ENCODE measurements at places on chromosomes 1 and 21.

- DNase-seq, result no peak
These were observed 3.9 kb downstream of the RNF220 start for GRCh38 chr1:44408632-44409602.

GRCh38 chr21:29135481-29135880, 5.0 kb downstream of the MAP3K7CL start:
- no peak for DNase-seq

DNA sequence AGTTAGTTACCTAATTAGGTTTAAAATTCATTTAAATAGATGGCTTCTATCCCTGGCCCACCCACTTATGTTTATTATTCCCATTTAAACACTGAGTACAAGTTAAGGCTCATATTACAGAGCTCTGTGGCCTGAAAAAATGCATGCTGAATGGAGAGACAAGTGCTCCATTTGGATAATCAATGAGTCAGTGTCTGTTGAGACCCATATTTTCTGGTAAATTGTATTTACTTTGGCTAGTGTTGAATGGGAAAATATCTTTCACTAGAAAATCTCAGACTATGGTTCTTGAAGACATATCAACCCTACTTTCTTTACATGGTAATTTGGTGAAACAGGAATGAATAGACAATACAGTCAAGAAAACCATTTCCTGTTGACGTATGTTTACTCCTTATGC, 356.0 kb downstream of the S1PR1 start:
- no peak for DNase-seq

GRCh38 chr1:64842224-64842623, 97.3 kb downstream of the RAVER2 start:
- DNase-seq, result no peak

DNA sequence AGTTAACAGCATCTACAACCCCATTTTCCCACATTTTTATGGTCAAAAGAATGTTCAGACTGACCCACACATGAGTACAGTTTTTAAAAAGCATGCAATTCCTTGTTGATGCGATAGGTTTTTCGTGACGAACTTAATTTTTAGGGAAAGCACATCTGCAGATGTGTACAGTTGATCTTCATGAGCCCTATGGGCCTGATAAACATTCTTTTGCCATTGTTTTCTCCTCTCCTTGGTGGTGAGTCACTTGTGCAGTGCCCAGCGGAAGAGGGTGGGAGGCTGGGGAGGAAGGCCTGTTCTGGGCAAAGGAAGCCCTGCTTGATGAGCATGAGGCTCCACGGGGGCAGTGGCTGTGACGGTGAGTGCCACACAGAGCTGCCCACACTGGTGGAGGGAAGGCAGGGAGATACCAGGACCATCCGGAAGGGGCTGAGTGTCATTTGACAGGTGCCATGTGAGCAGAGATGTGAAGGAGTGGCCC, 5.3 kb downstream of the ARF1 start:
- DNase-seq, result no peak

- DNase-seq, result no peak
These were observed 874.4 kb downstream of the KCNT2 start for GRCh38 chr1:195733826-195734225.

DNA sequence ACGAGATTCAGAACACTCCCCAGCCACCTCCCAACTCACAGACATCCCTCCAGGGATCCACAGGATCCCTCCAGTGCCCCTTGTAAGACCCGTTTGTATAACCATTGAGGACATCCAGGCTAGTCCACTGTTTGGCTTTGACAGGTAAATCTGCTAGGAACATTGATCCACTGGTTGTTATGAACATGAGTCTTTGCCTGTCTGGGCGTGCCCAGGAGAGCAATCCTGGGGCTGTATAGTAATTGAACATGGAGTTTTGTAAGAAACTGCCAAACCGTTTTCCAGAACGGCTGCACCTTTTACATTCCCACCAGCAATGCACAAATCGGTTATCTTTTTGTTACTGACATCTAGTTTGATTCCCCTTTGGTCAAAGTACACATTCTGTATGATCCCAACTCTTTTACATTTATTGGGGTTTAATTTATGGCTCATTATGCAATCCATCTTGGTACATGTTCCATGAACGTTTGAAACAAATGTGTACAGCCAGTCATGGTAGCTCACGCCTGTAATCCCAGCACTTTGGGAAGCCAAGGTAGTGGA, 88.7 kb downstream of the WDR4 start:
- DNase-seq, result no peak

DNA sequence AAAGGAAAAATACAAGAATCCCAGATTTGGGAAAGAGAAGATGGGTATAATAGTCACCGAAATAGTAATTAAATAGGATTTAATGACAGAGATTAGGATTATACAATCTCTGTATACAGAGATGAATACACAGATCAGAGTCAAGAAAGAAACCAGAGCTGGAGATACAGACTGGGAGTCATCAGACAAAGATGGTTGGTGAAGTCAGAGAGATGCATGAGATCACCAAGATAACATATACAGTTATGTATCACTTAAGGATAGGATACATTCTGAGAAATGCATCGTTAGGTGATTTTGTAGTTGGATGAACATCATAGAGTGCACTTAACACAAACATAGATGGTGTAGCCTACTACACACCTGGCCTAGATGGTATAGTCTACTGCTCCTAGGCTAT, 49.8 kb downstream of the VCAM1 start:
- no peak for DNase-seq

- no peak for DNase-seq
These were observed 25.3 kb upstream of the SIPA1L2 start for GRCh38 chr1:232655028-232655745.

DNA sequence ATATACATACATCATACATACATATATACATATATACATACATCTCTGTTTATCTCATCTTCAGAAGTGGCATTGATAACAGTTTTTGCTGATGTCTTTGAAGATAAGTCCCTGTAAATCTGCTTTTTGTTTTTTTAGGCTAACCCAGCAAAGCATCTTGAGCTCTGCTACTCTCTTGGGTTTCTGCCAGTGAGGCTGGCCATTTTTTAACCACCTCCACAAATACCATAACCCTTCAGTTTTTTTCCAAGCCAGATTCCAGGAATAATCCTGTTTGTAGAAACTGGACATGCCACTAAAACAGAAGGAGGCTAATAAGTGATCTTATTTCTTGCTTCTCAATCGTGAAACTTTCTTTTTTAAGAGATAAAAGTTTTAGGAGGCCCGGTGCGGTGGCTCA, 21.6 kb downstream of the SDHC start:
- DNase-seq, result no peak

- DNase-seq, result no peak
These were observed 181.1 kb upstream of the APP start for GRCh38 chr21:26351661-26352060.

- DNase-seq, result no peak
These were observed 15.0 kb downstream of the MATN1 start for GRCh38 chr1:30708361-30708728.

GRCh38 chr21:46124083-46124925, 26.4 kb downstream of the COL6A2 start:
- DNase-seq, result no peak

DNA sequence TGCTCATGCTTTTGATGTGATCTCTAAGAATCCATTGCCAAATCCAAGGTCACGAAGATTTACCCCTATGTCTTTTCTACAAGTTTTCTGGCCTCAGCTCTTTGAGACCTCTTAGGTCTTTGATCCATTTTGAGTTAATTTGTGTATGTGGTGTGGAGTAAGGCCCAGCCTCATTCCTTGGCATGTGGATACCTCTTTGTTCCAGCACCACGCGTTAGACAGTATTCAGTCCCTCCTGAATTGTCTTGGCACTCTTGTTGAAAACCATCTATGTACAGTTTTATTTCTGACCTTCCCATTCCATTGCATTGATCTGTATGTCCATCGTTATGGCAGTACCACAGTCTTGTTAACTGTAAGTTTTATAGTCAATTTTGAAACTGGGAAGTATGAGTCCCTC, 8.0 kb upstream of the FTCD start:
- no peak for DNase-seq

- no peak for DNase-seq
These were observed 25.4 kb downstream of the NUP210L start for GRCh38 chr1:154129391-154129970.

DNA sequence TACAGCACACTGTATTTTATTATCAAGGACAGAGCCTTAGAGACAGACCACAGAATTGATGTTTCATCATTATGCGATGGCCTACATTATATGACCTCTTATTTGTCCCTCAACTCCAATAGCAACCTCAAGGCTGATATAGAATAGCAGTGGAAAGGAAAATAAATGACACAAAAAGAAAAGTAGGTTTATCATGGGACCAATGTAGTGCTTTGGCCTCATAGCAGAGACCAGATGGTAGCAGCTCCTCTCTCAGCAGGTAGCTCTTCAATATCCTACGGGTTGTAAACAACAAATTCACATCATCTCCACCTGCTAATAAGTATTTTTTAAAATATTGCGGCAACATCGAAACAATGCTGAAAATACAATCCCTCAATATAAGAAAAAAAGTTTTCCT, 25.2 kb downstream of the ANP32E start:
- DNase-seq, result no peak

- no peak for DNase-seq
These were observed 404.3 kb downstream of the MATN1 start for GRCh38 chr1:30318864-30319718.

DNA sequence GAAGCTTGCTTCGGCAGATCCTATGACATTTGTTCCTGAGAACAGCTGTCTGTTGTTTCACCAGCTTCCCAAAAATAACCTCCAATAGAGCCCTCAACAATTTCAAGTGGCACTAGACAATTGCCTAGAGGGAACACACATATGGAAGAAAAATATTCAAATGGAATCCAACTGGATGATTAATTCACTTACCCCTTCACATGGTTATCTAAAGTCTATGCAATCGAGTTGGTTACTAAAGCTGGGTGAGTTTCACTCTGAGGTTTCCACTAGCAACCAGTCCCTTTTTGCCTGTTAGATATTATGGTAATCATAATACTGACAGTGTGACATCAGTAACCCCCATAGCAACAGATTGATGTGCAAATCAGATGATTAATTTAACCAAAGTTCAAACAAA, at the start of gene LEMD1:
TSS of gene LEMD1 (minus strand) at position 259 of the 400 bp plus-strand sequence. CDS start 1,520 bp downstream, outside the sequence.
- DNase-seq, result no peak

- no peak for DNase-seq
These were observed 47.7 kb downstream of the ZNHIT6 start for GRCh38 chr1:85660541-85660940.

DNA sequence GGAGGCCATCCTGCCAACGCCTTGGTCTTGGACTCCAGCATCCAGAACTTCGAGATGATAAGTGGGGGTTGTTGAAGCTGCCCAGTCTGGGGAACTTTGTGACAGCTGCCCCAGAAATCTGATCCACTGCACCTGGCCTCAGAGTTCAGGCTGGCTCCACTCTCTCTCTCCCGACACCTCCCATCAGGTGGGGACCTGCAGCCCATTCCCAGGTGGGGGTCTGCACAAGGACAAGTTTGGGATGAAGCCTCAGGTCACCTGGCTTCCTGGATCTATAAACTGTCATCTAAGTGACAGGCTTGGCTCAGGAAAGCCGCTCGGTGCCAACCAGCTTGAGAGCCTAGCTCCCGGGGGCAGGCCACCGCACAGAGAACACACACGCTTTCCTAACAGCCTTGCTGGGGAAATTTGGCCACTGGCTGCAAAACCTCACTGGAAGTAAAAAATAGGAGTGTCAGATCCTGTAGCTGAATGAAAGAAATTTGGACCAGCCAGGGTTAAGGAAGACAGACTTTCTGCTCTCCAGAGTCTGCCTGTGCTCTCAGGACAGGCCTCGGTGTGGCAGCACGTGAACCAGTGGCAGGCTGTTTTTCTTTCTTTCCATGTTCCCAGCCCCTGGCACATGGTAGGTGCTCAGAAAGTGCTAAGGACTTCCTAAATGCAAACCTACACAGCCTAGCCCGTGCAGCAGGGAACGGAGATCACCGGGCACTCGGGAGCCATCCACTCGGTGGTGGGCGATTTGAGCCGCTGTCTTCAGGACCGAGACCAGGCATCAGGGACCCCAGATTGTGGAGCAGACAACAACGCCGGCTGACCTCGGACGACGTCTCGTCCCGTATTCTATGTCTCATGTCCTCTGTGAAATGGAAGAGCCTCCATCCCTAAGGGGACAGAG, 42.6 kb upstream of the LBR start:
- DNase-seq, result no peak

GRCh38 chr1:5914676-5915365, 77.4 kb downstream of the NPHP4 start:
- no peak for DNase-seq

GRCh38 chr1:82646336-82646735, 845.6 kb downstream of the ADGRL2 start:
- DNase-seq, result no peak

Data from stimulated activated CD4-positive, alpha-beta T cell treated with anti-CD3 and anti-CD28 coated beads, Interleukin-1b, Interleukin-23, amount 100 ng/mL, for 1 hour (primary cell).